ENCODE measurements at places on chromosomes 3 and 15.

DNA sequence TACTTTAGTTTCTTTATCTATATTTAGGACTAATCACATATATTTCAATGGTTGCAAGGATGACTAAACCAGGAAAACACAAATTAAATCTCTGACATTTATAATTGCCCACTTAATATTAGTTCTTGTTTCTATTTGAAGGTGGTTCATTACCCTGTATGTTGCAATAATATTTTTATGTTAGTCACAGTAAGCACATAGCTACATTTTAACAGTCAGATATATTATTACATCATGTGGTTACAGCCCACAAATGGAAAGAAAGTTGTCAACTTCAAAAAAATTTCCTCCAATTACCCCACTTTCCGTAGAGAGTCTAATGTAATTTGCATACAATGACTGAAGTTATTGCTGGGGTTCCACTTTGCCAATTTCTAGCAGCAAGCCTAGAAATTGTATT is 114.6 kb downstream of the TUSC7 start:
- no peak for DNase-seq

DNA sequence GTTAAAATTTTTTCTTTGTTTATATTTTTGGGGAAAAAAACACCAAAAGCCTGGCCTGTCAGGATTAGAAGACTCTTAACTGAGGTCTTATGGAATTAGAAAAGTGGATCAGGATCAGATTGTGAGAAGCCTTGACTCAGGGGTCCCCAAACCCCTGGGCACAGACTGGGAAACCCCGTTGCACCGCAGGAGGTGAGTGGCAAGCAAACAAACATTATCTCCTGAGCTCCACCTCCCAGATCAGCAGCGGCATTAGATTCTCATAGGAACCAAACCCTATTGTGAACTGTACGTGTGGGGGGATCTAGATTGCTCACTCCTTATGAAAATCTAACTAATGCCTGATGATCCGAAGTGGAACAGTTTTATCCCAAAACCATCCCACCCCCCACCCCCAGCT is 117.2 kb downstream of the TCF12 start:
- no peak for DNase-seq

DNA sequence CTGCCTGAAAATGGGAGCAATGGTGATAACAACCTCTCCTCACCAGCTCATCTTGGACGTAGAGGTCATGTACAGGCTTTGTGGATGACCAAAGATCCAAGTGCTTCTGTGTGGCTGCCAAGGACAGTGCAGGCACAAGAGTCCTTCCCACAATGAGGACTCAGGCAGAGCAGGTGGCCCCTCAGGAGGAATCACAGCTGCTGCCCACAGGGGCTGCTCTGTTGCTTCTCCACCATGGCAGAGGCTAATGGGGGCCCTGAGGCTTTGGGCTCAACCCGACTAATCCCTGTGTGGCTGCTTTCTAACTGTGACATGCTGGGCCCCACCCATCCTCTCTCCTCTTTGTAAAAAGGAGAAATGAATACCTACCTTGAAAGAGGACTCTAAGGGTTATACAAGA is 58.1 kb upstream of the MRPS22 start:
- no peak for DNase-seq

GRCh38 chr3:123743121-123743520 is 141.0 kb downstream of the MYLK start:
- no peak for DNase-seq

- DNase-seq: no peak
Measured at GRCh38 chr3:51441282-51442030, 50.4 kb downstream of the RBM15B start.

DNA sequence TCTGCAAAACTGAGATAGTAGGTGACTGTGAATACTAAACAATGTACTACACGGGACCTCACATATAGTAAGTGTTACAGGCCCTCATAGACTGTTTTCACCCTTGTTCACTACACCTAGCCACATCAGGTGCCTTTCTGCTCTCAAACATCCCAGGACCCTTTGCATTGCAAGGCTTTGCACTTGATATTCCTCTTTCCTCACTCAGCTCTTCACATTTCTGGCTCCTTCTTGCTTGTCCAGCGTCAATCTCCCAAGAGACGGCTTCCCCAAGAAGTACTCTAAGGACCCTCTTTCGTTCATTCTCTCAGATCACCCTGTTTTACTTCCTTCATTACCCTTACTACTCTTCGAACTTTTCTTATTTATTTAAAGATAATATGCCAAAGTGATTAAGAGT is 10.0 kb downstream of the DENND4A start:
- DNase-seq: no peak

- no peak for DNase-seq
Measured at GRCh38 chr15:66763186-66764071, 61.4 kb downstream of the SMAD6 start.
